ENCODE measurements at places on chromosomes 1 and 21.

DNA sequence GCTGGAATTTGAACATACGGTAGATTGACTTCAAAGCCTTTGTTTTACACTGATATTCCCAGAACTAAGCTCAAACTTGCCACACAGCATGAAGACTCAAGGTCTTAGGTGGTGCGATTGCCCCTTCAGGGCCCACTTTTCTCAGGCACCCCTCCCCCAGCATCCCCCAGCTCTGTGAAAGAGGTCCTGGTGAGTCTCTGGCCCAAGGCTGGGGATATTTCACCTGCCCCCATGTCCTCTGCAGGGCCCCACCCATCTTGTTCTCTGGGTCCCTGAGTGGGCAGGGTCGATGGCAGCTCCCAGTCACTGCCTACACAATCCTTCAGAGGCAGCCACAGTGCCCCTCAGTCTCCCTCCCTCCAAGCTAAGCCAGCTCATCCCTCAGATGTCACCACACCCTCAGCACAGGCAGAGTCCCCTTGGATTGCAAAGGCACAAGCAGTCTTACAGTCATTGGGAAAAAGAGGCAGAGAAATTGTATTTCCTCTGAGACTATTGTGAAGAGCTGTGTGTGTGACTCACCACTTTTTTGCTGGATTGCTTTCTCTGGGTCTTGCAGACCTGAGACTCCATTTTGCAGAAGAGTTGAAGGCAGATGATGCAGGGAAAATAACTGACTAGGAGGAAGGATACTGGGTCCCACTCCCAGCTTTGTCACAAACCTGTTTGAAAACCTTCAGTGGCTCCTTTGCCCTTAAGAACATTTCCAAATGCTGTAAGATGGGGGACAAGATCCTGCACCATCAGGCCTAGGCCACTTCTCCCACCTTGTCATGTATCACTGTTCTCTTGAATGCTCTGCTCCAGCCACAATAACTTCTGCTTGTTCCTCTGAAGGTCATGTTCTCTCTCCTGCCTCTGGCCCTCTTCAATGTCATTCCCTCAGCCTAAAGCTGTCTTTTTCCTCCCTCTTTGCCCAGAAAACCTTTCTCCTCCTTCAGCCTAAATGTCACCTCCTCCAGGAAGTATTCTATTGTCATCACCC is 119.1 kb upstream of the GRIK3 start:
- DNase-seq, result no peak

GRCh38 chr21:15243406-15243805 is 178.6 kb upstream of the NRIP1 start:
- no peak for DNase-seq

- DNase-seq, result no peak
These were observed 402.0 kb downstream of the MATN1 start for GRCh38 chr1:30321246-30321910.

- DNase-seq, result no peak
These were observed 2.0 kb downstream of the NPPB start for GRCh38 chr1:11856698-11857097.

DNA sequence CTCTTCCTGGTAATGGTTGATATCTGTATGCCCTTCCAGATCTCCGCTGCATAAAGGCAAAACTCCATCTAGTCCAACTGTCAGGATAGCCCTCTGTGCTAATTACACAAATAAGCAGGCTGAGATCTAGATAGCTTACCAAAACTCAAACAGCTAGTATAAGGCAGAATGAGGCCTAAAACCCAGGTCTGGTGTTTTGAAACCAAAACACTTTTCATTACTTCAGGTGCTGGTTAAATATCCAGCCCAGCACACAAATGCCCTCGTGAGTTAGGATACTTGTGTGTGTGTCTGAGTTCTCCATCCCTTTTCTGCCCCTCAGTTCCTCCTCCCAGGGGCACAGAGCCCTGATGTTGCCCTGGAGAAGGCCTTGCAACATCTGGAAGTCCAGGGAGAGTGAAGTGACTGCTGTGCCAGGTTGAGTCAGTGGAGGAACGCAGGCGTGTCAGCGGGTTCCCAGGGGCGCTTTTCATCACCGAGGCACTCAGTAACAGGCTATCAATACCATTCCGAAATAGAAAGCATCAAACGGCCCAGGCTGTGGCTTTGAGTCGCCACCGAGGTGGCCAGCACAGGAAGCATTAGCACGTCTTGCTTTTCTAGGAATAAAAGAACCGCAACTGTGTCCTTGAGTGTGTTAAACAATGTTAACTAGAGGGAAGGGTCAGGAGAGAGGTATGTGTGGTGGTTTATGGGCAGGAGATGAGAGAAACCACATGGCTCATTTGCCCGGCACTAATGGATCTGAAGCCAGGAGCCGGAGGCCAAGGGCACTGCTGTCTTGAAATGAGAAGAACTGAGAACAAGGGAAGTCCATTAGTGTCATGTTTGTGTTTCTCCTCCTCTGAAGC is 90.7 kb upstream of the WLS start:
- DNase-seq, result no peak

DNA sequence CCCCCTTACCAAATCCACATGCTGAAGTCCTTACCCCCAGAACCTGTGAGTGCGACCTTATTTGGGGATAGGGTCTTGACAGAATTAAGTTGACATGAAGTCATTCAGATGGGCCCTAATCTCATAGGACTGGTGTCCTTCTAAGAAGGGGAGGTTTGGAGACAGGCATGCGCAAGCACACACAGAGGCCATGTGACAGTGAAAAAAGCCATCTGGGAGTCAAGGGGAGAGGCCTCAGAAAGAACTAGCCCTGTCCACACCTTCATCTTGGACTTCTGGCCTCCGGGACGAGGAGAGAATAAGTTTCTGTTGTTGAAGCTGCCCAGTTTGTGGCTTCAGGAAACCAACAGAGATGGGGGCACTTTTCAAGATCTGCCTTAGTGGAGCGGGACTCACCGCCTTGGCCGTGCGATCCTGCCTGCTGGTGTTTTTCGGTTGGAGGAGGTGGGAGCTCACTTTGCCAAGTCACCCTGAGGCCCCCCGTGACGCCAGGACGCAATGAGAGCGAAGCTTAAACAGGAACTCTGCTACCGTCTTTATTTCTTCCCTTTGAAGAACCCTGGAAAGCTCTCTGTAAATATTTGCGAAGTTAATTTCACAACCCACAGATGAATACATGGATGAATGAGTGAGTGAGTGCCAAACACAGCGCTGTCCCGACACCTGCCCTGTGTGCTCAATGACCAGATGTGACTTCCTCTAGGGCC is 42.5 kb upstream of the C1orf174 start:
- DNase-seq, result no peak

DNA sequence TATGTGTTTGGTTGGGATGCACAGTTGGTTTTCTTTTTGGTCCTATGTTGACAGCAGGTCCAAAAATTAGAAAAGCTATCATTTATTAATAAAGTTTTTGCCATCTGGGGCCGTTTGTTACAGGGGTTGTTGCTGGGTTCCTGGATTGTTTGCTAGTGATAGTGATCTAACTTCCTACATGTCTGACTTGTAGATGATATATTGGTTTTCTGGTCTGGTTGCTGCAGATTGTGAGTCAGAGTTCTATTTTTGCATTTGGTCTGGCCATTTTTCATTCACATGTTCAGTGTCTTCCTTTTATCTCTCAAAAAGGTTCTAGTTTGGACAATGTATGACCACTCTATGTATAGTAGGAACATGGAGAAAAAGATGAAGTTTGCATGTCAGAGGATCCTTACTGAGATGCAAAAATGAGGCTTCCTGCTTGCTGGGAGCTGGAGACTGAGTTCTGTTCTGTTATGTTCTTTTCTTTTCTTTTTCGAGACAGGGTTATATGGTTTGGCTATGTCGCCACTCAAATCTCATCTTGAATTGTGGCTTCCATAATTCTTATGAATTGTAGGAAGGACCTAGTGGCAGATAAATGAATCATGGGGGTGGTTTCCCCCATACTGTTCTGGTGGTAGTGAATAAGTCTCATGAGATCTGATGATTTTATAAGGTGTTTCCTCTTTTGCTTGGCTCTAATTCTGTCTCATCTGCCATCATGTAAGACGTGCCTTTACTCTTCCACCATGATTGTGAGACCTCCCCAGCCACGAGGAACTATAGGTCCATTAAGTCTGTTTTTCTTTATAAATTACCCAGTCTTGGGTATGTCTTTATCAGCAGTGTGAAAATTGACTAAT is 4.2 kb upstream of the NVL start:
- DNase-seq, result no peak

- DNase-seq, result no peak
These were observed at the start of gene RGS5 for GRCh38 chr1:163202833-163203451. Gene RGS5 (minus strand): TSS chr1:163202916. CDS start chr1:163202835, 81 bp downstream.

GRCh38 chr1:214557952-214558735 is 6.7 kb upstream of the PTPN14 start:
- DNase-seq, result no peak

DNA sequence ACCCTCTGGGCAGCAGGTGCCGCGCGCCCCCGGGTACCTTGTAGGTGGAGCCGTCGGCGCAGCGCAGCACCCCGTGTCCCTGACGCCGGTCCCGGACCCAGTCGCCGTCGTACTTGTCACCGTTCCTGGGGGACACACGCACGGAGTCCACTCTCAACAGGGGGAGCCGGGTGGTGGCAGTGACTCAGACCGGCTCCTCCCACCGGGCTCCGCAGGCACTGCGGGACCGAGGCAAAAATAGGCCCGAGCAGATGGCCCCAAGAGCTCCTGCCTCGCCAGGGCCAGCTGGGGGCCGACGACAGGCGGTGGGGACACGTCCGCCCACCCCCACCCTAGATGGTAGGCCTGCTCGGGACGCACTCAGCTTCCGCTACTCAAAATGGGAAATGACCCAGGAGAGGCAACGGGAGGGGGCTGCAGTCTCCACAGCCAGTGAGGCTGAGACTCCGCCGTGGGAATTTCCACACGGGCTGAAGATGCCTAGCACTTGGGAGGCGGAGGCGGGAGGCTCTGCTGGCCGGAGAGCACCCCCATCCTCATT is 6.3 kb downstream of the MORN1 start:
- no peak for DNase-seq

DNA sequence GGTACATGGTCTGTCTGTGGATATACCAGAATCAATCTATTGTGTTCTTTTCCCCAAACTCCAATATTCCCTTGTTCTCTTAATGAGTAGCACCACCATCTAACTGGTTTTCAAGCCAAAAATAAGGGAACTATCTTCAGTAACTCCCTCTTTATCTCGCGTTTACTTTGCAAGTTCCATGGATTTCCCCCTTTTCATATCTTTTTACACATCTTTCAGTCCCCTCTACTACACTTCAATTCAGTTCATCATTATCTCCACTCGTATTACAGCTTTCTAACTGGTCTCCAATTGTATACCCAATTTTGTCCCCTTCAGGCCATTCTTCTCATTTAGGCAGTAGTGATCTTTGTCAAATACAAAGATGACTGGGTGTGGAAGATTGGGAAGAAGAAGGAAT is 4.1 kb upstream of the TMCO1 start:
- DNase-seq, result no peak

GRCh38 chr1:156551869-156552268 is 20.5 kb downstream of the IQGAP3 start:
- DNase-seq, result no peak

DNA sequence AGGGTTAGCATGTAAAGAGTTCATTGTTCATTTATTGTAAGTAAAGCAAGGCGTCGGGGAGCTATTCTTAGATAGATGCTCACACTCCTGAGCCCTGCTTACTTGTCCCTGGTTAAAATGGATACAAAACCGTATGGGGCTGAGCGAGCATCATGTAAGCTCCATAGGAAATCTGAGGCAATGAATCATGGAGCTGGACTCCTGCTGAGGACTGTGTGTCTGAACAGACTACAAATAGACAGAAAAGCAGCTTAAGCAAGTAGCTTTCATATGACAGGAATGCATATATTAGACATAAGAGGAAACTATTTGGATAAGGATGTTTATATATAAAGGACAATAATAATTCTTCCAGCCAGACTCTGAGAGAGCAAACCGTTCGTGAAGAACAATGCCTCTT is 604.9 kb upstream of the PTBP2 start:
- DNase-seq, result no peak

GRCh38 chr1:28329395-28330153 is 734 bp downstream of the MED18 start:
- peak; percentile 59 for DNase-seq

All from right forelimb (tissue), 1 donor.